MV-4-11 (cell line): ENCODE measurements at places on chromosomes 11 and 22.

- DNase-seq, result no peak
These were observed 36.7 kb downstream of the CAPN1 start for GRCh38 chr11:65218446-65218845.

- DNase-seq, result no peak
These were observed 400.5 kb downstream of the NELL1 start for GRCh38 chr11:21069909-21070308.

- no peak for DNase-seq
These were observed 4.4 kb downstream of the MTMR3 start for GRCh38 chr22:29887358-29887757.

DNA sequence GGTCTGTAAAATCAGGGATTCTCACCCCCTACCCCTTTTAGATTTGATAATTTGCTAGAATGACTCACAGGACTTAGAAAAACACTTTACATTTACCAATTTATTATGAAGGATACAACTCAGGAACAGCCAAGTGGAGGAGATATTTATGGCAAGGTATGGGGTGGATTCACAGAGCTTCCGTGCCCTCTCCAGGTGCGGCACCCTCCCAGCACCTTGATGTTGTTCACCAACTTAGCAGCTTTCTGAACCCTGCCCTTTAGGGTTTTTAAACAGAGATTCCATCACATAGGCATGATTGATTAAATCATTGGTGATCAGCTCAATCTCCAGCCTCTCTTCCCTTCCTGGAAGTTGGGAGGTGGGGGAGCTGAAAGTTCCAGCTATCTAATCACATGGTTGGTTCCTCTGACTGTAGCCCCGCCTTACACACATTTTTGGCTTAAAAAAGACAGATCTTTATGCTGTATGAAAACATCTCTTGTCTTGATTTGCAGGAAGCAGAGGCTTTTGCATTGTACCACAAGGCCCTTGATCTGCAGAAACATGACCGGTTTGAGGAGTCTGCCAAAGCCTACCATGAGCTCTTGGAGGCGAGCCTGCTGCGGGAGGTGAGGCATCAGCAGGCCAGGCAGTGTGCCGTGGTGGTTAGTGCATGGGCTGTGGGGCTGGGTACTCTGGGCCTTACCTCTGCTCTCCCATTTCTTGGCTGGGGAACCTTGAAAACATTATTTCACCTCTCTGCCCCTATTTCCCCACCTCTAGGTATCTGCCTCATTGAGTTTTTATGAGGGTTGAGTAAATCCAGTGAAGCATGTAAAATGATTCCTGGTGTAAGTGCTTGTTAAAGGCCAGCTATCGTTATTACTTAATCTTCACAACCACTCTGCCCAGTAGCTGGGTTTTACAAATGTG lies 27.0 kb downstream of the CABIN1 start:
- no peak for DNase-seq

DNA sequence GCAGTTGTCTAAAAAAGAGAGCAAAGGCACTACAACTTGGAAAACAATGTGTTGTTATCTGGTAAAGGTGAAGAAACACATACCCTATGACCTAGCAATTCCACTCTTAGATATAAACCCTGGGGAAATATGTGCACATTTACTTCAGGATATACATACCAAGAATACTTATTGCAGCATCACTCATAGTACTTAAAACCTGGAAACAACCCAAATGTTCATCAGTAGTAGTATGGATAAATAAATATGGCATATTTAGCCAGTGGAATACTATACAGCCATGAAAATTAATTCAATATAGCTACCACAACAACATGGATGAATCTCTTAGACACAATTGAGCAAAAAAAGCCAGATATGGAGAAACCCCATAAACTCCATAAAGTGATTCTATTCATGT lies 26.1 kb upstream of the MICAL2 start:
- no peak for DNase-seq

GRCh38 chr22:37425800-37426705 lies 1.2 kb downstream of the ELFN2 start:
- DNase-seq, result no peak

DNA sequence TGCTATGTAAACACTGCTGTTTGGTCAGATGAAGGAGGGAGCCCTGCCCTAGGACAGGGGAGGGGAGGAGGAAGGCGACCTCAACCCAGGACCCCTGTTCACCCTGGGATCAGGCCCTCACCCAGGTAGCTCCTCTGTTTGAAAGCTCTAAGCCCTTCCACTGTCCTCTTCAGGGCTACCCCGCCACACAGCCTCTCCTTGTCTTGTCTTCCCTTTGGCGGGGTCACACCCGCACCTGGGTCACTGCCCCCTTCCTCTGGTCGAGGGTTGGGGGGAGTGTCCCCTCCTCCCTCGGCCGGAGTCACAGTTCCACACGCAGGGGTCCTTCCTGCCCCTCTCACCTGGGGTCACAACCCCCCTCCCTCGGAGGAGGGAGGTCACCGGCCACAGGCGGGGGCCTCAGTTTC lies 463 bp upstream of the PTPMT1 start:
- no peak for DNase-seq

DNA sequence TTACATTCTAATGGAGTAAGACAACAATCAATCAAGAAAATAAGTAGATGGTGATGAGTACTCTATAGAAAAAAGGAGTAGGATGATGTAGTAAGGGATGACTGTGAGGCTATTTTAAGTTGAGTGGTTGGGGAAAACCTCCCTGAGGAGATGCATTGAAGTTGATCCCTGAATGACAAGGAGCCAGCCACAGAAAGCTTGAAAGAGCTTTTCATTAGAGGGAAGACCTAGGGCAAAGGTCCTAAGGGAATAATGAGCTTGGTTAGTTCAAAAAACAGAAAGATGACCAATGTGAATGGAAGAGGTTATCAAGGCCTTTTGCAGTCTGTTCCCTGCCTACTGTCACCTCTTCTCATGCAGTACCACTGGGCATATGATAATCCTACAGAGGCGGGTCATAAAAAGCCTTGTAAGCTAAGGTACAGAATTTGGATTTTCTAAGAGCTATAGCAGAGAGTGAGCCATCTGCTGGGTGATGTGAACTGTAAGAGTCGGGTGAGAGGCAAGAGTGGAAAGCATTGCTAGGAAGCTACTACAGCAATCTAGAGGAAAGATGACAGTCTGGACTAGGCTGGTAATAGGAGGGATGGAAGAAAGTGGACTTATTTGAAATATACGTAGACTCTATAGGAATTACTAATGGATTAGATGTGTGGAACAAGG lies 3.1 kb downstream of the PPP2R1B start:
- DNase-seq, result no peak

DNA sequence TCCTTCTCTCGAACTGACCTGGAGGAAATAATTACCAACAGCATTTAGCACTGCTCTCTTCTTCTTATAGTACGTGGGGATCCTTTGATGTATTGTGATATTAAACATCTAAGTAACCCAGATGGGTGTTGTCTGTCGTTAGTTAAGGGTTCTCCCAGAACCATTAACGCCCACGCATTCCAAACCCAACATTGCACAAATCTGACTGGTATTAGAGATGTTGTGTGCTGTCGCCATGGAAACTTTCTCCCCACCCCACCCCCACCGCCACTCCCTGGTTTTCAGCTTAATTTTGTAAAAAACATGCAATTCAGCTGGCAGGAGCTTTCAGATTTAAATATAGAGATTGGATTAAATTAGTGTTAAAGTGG lies 1495.2 kb downstream of the TBC1D22A start:
- DNase-seq, result no peak

DNA sequence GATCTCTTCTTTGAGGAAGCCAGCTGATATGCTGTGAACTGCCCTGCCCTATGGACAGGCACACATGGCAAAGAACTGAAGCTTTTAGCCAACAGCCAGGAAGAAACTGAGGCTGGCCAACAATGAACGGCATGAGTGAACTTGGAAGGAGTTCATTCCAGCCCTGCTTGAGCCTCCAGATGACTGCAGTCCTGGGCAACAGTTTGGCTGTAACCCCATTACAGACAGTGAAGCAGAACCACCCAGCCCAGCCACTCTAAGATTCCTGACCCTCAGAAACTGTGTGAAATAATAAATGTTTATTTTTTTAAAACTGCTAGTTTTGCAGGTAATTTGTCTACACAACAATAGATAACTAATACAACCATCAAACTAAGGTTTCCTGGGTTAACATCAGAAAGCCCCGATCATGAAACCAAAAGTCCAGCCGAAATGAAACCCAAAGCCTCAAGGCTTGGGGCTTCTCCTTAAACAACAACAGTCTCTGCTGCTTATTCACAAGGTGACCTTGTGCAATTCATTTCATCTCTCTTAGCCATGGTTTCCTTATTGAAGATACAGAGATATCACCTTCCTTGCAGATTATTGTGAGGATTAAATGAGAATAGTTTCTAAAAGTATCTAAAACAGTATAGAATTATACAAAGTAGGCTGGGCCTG lies 31.4 kb downstream of the PAK1 start:
- no peak for DNase-seq

GRCh38 chr11:119181677-119182412 lies 3.4 kb upstream of the NHERF4 start:
- DNase-seq, result no peak

GRCh38 chr11:68049509-68050370 lies 10.9 kb downstream of the TCIRG1 start:
- no peak for DNase-seq

DNA sequence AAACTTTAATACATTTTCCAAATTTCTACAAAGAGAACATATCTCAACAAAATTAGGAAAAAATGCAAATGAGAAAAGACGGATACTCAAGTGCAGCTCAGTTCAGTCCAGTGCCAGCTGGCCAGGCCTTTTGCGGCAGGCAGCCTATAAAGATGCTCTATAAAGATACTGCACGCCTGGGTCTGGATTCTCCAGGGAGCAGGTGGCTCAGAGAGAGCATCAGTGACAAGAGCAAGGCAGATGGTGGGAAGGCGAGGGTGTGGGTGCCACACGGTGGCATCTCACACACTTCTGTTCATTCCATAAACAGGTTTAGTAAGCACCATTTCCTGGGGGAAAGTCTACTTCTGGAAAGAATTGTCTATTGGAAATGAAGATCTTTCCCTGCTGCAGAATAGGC lies 18.1 kb upstream of the SCN3B start:
- no peak for DNase-seq

DNA sequence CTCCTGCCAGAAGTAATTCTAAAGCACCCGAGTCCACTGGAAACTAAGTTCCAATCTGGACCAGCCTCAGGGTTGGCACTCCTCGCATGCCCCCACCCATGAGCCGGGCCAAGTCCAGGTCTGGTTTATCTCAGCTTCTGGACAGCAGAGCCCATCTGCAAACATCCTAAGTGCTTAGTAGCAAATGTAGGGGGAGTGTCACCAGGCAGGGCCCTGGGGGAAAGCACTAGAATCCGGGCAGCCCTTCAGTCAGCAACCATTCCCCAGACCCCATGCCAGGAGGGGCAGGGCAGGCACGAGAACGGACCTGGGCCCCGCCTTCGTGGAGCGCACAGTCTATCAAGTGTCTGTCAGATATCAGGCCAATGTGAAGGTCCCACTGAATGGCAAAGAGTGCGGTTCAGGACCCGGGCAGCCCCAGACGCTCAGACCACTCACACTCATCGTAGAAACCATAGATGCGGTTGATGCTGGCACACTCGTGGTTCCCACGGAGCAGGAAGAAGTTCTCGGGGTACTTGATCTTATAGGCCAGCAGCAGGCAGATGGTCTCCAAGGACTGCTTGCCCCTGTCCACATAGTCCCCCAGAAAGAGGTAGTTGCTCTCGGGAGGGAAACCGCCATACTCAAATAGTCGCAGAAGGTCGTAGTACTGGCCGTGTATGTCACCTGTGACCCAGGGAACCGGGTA lies 1.3 kb downstream of the PPP1CA start:
- no peak for DNase-seq

- DNase-seq, result no peak
These were observed 32.7 kb upstream of the ACCSL start for GRCh38 chr11:44014968-44015623.

- DNase-seq, result peak; percentile 64
These were observed 862 bp upstream of the CENATAC start for GRCh38 chr11:118996926-118997626.

DNA sequence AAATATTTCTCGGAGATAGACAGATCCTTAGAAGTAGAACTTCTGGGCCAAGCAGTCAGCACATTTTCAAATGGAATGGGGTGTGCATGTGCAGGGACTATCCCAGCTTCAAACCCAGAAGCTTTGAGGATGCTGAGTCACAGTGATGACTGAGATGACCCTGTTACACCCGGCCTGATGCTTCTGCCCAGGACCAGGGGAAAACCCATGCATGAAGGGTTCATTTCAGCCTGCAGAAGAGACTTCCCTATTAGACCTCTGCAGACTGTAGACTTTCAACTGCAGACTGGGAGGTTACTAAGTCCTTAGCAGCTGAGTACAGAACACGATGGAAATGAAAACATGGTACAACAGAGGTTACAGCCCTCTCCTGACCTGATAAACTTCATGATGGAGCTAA lies 3.6 kb upstream of the OR2AT4 start:
- peak; percentile 21 for DNase-seq

GRCh38 chr11:116637766-116638165 lies 135.0 kb downstream of the BUD13 start:
- no peak for DNase-seq

GRCh38 chr11:119585043-119585781 lies 143.8 kb downstream of the NECTIN1 start:
- no peak for DNase-seq
